Endothelial cell of coronary artery (primary cell): ENCODE measurements at places on chromosomes 12 and 14. TPM values are rescaled to one million over a fixed set of nuclear protein-coding genes. Genes with fewer than 3 reads are reported as not detected.

The CBLN3 gene
- total RNA-seq = 1.3 and 2.6 TPM in 2 replicates

The ASCL1 gene
- total RNA-seq = not detected in 2 replicates

The OAS2 gene
- 5.8 and 11.4 TPM in 2 replicates for total RNA-seq

The SPRING1 gene
- total RNA-seq = 18.6 and 22.7 TPM in 2 replicates

The OVCH1 gene
- 0.85 TPM in 1 of 2 replicates, not detected in the other for total RNA-seq

The CCDC175 gene
- not detected in 2 replicates for total RNA-seq

The MDGA2 gene
- total RNA-seq = not detected in 2 replicates

The RIPK3 gene
- total RNA-seq = 2.9 and 3.5 TPM in 2 replicates

The VWF gene
- total RNA-seq = 1,197 and 1,224 TPM in 2 replicates

The NR1H4 gene
- total RNA-seq = not detected in 2 replicates

The ITGA5 gene
- total RNA-seq = 714 and 1,111 TPM in 2 replicates

The GPR132 gene
- 0.18 TPM in 1 of 2 replicates, not detected in the other for total RNA-seq

The SSTR1 gene
- 0.09 and 0.94 TPM in 2 replicates for total RNA-seq

The MIP gene
- total RNA-seq = not detected in 2 replicates

The EFS gene
- total RNA-seq = 0.94 TPM in 1 of 2 replicates, not detected in the other

The TPPP2 gene
- total RNA-seq = not detected in 2 replicates

The SLC17A8 gene
- not detected in 2 replicates for total RNA-seq

The TAS2R30 gene
- total RNA-seq = 3.0 and 7.4 TPM in 2 replicates

The PPP4R4 gene
- total RNA-seq = 0.85 TPM in 1 of 2 replicates, not detected in the other

The KSR2 gene
- total RNA-seq = 0.28 and 0.90 TPM in 2 replicates

The AICDA gene
- total RNA-seq = not detected in 2 replicates

The AMDHD1 gene
- total RNA-seq = 0.09 TPM in 1 of 2 replicates, not detected in the other

The TUNAR gene
- total RNA-seq = under 0.01 TPM in 1 of 2 replicates, not detected in the other

The CLEC4C gene
- not detected in 2 replicates for total RNA-seq

The PPM1H gene
- total RNA-seq = 3.0 and 3.8 TPM in 2 replicates

The KCNC2 gene
- not detected in 2 replicates for total RNA-seq

The C12orf50 gene
- 0.09 TPM in 1 of 2 replicates, not detected in the other for total RNA-seq

The TTC5 gene
- 31.5 and 33.3 TPM in 2 replicates for total RNA-seq

The GALNT16 gene
- total RNA-seq = 0.19 and 0.36 TPM in 2 replicates

The IRAK3 gene
- total RNA-seq = 5.6 and 9.4 TPM in 2 replicates

The TMED10 gene
- total RNA-seq = 146 and 155 TPM in 2 replicates

The USP44 gene
- 0.63 and 0.85 TPM in 2 replicates for total RNA-seq

The RNF212B gene
- not detected in 2 replicates for total RNA-seq

The TSPAN9 gene
- 58.6 and 64.8 TPM in 2 replicates for total RNA-seq

The GTF2H3 gene
- 19.9 and 23.4 TPM in 2 replicates for total RNA-seq

The ACRBP gene
- 0.27 and 0.28 TPM in 2 replicates for total RNA-seq

The FOXN4 gene
- not detected in 2 replicates for total RNA-seq
